Amygdala (tissue), 56 donors: ENCODE measurements at places on chromosomes 12 and 14.

- DNase-seq, result no peak
Measured at GRCh38 chr14:20803223-20803622, 579 bp upstream of the RNASE1 start.

DNA sequence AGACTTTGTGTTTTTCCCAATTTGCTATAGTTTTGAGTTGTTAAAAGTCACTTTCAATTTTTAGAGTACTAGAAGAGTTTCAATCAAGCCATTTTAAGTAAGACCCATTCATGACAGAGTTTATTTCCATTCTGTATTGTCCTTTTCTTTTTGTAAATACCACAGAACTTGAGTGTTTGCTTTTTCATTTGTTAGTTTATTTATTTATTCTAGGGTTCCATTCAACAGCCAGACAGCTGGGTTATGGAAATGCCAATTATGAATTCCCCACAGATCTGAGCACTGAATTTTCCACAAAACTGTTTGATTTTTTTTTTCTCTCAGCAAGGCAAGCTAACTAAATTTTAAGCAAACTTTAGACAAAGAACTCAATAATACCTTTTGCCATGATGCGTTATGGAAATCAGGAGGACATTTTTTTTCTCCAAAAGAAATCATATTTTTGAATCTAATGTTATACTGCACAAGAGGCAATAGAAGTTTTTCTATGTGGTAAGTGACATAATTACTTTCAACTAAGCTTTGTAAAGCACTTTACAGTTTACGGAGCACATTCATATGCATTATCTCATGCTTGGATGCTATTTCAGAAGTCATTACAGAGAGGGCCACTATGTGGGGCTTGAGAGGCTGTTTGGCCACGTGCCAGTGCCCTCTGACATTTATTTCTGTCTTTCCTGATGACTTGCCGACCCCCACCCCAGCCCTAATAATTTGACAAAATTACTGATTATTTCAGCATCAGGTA, 181.5 kb downstream of the VRK1 start:
- no peak for DNase-seq

DNA sequence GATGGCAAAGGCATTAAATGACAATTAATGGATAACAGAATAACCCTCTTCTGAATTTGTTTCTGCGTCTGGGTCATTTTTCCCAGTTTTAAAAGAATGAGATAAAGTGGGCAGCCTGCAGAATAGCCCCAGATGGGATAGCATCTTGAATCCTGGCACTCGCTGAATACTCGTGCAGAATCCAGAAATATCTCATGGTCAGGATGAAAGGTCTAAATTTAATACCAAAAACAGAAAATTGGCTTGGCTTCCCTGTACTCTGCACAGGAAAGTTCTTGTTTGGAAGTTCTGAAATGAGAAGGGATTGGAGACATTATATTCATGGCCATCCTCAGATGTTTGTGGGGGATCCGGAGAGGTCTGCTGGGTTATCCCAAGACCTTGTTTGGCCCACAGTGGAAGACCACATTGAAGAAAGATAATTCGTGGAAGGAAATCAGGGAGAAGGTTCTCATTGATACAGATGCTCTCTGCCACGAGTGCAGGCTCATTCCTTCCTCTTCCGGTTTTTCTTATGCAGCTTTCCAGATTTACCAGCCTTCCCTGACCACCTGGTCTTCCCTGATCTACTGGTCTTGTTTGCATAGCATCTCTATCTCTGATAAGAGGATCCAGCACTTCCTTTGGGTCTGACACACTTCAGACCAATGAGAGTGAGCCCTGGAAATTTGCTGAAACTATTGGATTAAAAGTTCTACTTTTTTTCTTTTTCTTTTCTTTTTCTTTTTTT, 6.0 kb upstream of the IFT81 start:
- no peak for DNase-seq

DNA sequence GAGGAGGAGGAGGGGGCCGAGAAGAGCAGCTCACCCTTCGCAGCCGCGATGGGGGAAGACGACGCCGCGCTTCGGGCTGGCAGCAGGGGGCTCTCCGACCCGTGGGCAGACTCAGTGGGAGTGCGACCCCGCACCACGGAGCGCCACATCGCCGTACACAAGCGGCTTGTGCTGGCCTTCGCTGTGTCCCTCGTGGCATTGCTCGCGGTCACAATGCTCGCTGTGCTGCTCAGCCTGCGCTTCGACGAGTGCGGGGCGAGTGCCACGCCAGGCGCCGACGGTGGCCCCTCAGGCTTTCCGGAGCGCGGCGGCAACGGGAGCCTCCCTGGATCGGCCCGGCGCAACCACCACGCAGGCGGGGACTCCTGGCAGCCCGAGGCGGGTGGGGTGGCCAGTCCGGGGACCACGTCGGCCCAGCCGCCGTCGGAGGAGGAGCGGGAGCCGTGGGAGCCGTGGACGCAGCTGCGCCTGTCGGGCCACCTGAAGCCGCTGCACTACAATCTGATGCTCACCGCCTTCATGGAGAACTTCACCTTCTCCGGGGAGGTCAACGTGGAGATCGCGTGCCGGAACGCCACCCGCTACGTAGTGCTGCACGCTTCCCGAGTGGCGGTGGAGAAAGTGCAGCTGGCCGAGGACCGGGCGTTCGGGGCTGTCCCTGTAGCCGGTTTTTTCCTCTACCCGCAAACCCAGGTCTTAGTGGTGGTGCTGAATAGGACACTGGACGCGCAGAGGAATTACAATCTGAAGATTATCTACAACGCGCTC, 745 bp downstream of the TRHDE start:
- no peak for DNase-seq

GRCh38 chr14:32397861-32398640, 69.0 kb downstream of the AKAP6 start:
- no peak for DNase-seq

GRCh38 chr12:45666816-45667215, 62.7 kb upstream of the ARID2 start:
- DNase-seq, result no peak

GRCh38 chr12:57046947-57047890, 2.7 kb downstream of the MYO1A start:
- no peak for DNase-seq

DNA sequence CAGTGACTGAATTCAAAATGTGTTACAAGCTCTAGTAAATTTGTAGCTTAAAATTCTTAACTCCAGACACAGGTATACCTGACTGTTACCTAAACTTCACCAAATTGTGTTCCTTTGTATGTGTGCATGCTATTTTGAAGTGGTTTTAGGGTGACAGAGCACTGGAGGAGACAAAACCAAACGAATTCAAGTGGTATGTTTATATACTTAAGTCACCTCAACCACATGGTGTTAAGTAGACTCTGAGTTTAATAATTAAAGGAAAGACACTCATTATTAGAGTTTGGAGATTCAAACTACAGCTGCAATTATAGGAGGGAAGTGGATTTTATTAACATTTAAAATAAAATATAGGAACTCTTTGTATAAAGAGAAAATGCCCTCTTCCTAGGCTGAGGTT, 84.3 kb downstream of the PLCZ1 start:
- no peak for DNase-seq

- DNase-seq, result no peak
Measured at GRCh38 chr14:24353559-24354481, 14.0 kb upstream of the RIPK3 start.

DNA sequence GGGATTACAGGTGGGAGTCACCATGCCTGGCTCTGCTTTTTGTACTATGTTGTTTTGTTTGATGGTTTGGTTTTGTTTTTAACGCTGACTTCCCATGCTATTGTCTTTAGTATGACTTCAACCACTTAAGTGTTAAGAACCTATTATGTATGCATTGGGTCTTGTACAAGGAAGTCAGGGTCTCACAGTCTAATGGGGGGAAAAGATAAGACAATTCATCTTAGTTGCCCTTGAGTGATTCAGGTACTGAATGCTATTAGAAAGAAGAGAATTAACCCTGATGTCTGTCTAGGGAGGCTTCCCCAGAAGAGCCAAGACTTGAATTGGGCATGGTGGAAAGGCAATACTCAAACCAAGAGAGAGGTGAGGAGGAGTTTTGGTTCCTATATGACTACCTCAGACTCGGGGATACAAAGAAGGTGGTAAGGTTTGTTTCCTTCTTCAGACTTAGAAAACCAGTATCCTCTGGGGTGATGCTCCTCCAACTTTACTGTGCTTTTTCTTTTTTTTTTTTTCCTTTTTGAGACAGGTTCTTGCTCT, 64.6 kb downstream of the SUSD6 start:
- no peak for DNase-seq

GRCh38 chr14:83421711-83422110, 1888.1 kb upstream of the SEL1L start:
- no peak for DNase-seq
